ENCODE measurements at places on chromosomes 1 and 21.

DNA sequence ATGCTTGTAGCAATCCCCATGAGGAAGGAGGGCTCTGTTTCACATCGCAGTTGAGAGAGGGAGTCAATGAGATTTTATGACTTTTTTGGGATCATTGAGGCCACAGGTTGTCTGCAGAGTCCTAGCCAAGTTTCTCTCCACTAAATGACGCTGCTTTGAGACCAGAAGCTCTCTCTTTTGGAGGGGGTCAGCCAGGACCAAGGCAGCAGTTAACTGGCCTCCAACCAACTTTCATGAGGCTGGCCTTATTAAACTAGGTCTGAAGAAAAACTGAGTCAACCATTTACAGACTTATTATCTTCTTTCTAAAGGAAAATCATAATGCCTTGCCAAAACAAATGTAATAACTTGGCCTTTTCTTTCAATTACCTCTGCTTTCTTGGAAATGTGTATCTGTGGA is 8.6 kb downstream of the WLS start:
- DNase-seq: no peak

DNA sequence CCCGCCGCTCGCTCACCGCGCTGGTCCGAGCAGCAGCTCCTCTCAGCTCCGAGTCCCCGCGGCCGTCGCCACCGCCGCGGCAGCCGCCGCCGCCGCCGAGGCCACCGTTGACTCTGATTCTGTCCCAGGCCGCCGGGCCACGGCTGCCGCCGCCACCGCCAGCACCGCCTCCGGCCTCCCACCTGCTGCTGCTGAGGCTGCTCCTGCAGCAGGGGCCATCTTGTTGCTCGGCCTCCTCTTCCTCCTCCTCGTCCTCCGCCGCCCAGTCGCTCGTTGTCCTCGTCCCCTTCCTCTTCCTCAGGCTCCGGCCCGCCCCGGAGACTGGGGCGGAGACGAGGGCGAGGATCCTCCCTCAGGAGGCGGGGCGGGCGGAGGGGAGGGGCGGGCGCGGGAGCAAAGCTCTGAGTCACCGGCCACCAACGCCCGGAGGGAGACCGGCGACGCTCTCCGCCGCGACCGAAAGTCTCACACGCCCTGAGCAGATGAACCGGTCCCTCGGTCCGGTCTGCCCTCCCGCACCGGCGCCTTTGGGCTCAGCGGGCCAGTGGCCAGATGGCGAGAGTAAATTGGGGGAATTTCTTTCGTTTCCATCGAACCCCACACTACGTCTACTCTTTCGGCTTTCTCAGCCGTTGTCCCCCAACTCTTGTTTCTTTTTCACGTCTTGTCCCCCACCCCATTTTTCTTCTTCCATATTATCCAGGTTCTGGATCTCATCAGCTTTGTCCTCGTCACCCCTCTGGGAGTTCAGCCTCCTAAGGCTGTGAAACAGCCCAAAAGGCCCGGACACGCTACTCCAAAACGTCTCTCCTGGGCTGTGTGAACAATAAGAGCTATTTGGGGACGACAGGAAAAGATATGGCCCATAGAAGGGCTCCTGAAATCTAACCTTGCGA is at the start of gene RC3H1:
TSS of gene RC3H1 (minus strand) at position 278 of the 896 bp plus-strand sequence. CDS start 29,372 bp downstream, outside the sequence.
- DNase-seq: peak; percentile 87

DNA sequence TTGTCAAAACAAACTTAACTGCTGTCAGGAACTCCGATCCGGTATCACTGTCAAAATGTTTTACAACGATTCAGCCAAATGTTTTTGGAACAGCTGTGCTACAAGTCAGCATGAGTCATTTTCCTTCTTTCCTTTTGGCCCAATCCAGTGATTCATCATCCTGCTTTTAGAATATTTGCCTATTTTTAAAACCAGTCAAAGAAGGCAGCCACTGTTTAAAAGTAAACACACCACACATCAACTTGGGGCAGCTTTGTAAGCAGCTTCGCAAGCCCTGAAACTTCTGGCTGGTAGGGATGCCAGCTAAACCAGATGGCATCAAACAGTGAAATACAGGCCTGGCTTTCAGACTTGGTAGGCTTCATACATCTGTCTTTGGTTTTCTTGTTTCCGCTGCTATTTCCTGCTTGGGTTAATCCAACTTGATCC is 14.9 kb downstream of the MAP3K7CL start:
- no peak for DNase-seq

- DNase-seq: no peak
These were observed 33.9 kb downstream of the ABCG1 start for GRCh38 chr21:42252778-42253340.
